A549 treated with AZD2906 at 1 μM for 4 hours (cell line): ENCODE measurements at places on chromosomes 2 and 18. TPM values are rescaled to one million over a fixed set of nuclear protein-coding genes. Genes with fewer than 3 reads are reported as not detected.

CRYBA2 gene
- 0.10 to 0.25 TPM in 2 of 5 replicates, not detected in the others for total RNA-seq

IL37 gene
- not detected in 5 replicates for total RNA-seq

SIX3 gene
- 2.7 to 4.3 TPM (median 3.7 TPM) in 5 replicates for total RNA-seq

TLX2 gene
- 0.24 to 0.37 TPM (median 0.30 TPM) in 5 replicates for total RNA-seq

FNDC4 gene
- 4.2 to 5.4 TPM (median 4.5 TPM) in 5 replicates for total RNA-seq
